ENCODE measurements at places on chromosomes 16 and 17. TPM values are rescaled to one million over a fixed set of nuclear protein-coding genes. Genes with fewer than 3 reads are reported as not detected.
A peak's percentile ranks its signal among the peaks of the same experiment; 100 is the strongest.

CMTM3 gene
- total RNA-seq, result 19.3 TPM

KRT13 gene
- total RNA-seq, result not detected

ASPA gene
- 16.2 TPM for total RNA-seq

GAS2L2 gene
- 1.2 TPM for total RNA-seq

EFNB3 gene
- total RNA-seq, result not detected

MILR1 gene
- 3.1 TPM for total RNA-seq

SERPINF2 gene
- total RNA-seq, result 6.3 TPM

PIP4K2B gene
- 79.0 TPM for total RNA-seq

KRTAP1-5 gene
- total RNA-seq, result not detected

IL34 gene
- total RNA-seq, result 49.6 TPM

- DNase-seq, result no peak
- H3K4me3 ChIP-seq, result no peak overlapping the region
- no peaks in the 10 kb centered on the region for H3K4me1 ChIP-seq
- H3K27ac ChIP-seq, result no peak overlapping the region
Measured at GRCh38 chr16:89024546-89025060, 47.6 kb upstream of the CBFA2T3 start.

GRCh38 chr16:68227850-68228553 is 7.9 kb downstream of the ESRP2 start:
- H3K4me1 ChIP-seq, result peaks cover 26% of the 10 kb centered on the region
- no peaks in the 10 kb centered on the region for H3K27me3 ChIP-seq
- H3K4me3 ChIP-seq, result no peak overlapping the region

GRCh38 chr17:50209472-50210239 is 8.2 kb upstream of the COL1A1 start:
- no peaks in the 10 kb centered on the region for H3K36me3 ChIP-seq
- peak; percentile 83 for DNase-seq
- H3K27me3 ChIP-seq, result no peaks in the 10 kb centered on the region

- H3K36me3 ChIP-seq, result no peaks in the 10 kb centered on the region
- no peaks in the 10 kb centered on the region for H3K4me1 ChIP-seq
- no peak overlapping the region for H3K27ac ChIP-seq
- no peaks in the 10 kb centered on the region for H3K27me3 ChIP-seq
- H3K4me3 ChIP-seq, result no peak overlapping the region
Measured at GRCh38 chr17:69067274-69068047, 6.7 kb upstream of the ABCA9 start.

GRCh38 chr17:20299013-20299412 is 168.3 kb downstream of the LGALS9B start:
- DNase-seq, result no peak
- no peaks in the 10 kb centered on the region for H3K36me3 ChIP-seq
- H3K27me3 ChIP-seq, result no peaks in the 10 kb centered on the region
- no peak overlapping the region for H3K4me3 ChIP-seq

- no peaks in the 10 kb centered on the region for H3K27me3 ChIP-seq
- no peak overlapping the region for H3K27ac ChIP-seq
- peaks cover 46% of the 10 kb centered on the region for H3K36me3 ChIP-seq
- H3K4me1 ChIP-seq, result no peaks in the 10 kb centered on the region
Measured at GRCh38 chr17:80389011-80389995, 25.7 kb upstream of the ENDOV start.

- no peak within 1 kb of the TSS for H3K4me3 ChIP-seq
- H3K27me3 ChIP-seq, result peaks cover 72% of the 10 kb centered on the region
- H3K27ac ChIP-seq, result no peak within 1 kb of the TSS
- no peak for DNase-seq
- H3K36me3 ChIP-seq, result no peaks in the 10 kb centered on the region
Measured at GRCh38 chr16:2787406-2787805, at the start of gene PRSS33. Gene PRSS33 (minus strand): TSS chr16:2787560. CDS start chr16:2786547, 1,013 bp downstream.

DNA sequence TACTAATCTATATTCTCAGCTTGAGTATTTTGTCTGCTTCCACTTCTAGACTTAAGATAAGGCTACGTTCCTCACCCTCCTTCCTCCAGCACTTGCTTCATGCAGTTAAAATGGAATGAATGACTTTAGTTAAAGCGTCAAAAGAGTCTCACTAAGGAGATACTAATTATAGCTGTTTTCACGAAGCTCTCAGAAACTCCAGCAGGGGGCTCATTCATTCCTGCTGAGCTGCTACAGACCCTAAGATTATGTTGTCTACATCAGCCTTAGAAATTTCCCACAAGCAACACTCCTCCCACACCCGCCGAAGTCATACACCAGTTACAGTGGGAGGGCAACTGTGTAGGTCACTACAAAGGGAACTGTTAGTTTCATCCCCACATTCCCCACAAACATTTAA is 57.0 kb upstream of the KIFC3 start:
- no peak overlapping the region for H3K4me3 ChIP-seq
- H3K27ac ChIP-seq, result peak overlapping the region; percentile 0
- H3K4me1 ChIP-seq, result no peaks in the 10 kb centered on the region
- H3K36me3 ChIP-seq, result no peaks in the 10 kb centered on the region
- no peak for DNase-seq

GRCh38 chr16:89484923-89485679 is 5.3 kb downstream of the ANKRD11 start:
- DNase-seq, result no peak
- no peaks in the 10 kb centered on the region for H3K36me3 ChIP-seq
- H3K4me1 ChIP-seq, result peaks cover 76% of the 10 kb centered on the region
- H3K27ac ChIP-seq, result no peak overlapping the region

GRCh38 chr17:245611-246010 is 64.2 kb upstream of the DOC2B start:
- no peaks in the 10 kb centered on the region for H3K4me1 ChIP-seq
- DNase-seq, result no peak
- no peak overlapping the region for H3K4me3 ChIP-seq
- H3K36me3 ChIP-seq, result no peaks in the 10 kb centered on the region
- no peaks in the 10 kb centered on the region for H3K27me3 ChIP-seq

- no peaks in the 10 kb centered on the region for H3K36me3 ChIP-seq
- no peak for DNase-seq
- H3K27ac ChIP-seq, result no peak overlapping the region
- H3K4me3 ChIP-seq, result no peak overlapping the region
Measured at GRCh38 chr17:2814481-2815341, 18.5 kb downstream of the RAP1GAP2 start.

- no peak overlapping the region for H3K4me3 ChIP-seq
- no peaks in the 10 kb centered on the region for H3K4me1 ChIP-seq
- H3K36me3 ChIP-seq, result no peaks in the 10 kb centered on the region
- no peak for DNase-seq
- H3K27me3 ChIP-seq, result no peaks in the 10 kb centered on the region
- no peak overlapping the region for H3K27ac ChIP-seq
Measured at GRCh38 chr16:26078716-26079355, 387.1 kb downstream of the HS3ST4 start.

- no peak overlapping the region for H3K4me3 ChIP-seq
- no peaks in the 10 kb centered on the region for H3K4me1 ChIP-seq
- H3K36me3 ChIP-seq, result no peaks in the 10 kb centered on the region
- H3K27ac ChIP-seq, result no peak overlapping the region
Measured at GRCh38 chr16:86391486-86391885, 118.8 kb upstream of the FOXF1 start.

- no peak for DNase-seq
- no peak overlapping the region for H3K4me3 ChIP-seq
- no peaks in the 10 kb centered on the region for H3K27me3 ChIP-seq
- no peaks in the 10 kb centered on the region for H3K36me3 ChIP-seq
- H3K27ac ChIP-seq, result no peak overlapping the region
Measured at GRCh38 chr16:66020046-66020445, 346.4 kb upstream of the CDH5 start.

GRCh38 chr17:49928837-49929475 is 40.0 kb upstream of the DLX4 start:
- no peak for DNase-seq
- peaks cover 63% of the 10 kb centered on the region for H3K27me3 ChIP-seq
- no peaks in the 10 kb centered on the region for H3K4me1 ChIP-seq
- H3K36me3 ChIP-seq, result no peaks in the 10 kb centered on the region

DNA sequence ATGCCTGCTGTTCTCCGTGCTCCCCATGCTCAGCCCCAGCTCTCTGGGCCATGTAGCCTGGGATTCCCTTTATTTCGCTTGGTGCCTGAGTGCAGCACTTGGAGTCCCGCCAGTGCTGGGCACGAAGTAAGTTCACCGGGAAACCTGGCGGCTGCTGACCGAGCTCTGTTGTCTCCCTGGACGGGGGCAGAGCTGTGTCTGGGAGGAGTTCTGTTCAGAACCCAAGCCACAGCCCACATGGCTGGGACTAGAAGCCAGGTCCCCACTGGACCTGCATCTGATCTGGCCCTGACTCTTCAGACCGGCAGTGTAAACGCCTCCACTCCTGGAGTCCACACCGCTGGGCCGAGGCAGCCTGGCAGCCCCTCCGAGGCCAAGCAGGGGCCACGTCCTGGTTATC is 37.5 kb upstream of the CIBAR2 start:
- no peak overlapping the region for H3K27ac ChIP-seq
- no peak for DNase-seq
- no peak overlapping the region for H3K4me3 ChIP-seq
- H3K36me3 ChIP-seq, result no peaks in the 10 kb centered on the region

- H3K27me3 ChIP-seq, result no peaks in the 10 kb centered on the region
- no peak overlapping the region for H3K4me3 ChIP-seq
- DNase-seq, result no peak
- no peaks in the 10 kb centered on the region for H3K4me1 ChIP-seq
- H3K36me3 ChIP-seq, result peaks cover 68% of the 10 kb centered on the region
- no peak overlapping the region for H3K27ac ChIP-seq
Measured at GRCh38 chr16:84989749-84990620, 21.4 kb downstream of the ZDHHC7 start.

GRCh38 chr16:53809088-53809932 is 105.4 kb downstream of the FTO start:
- H3K4me1 ChIP-seq, result peaks cover 34% of the 10 kb centered on the region
- H3K27ac ChIP-seq, result no peak overlapping the region
- H3K4me3 ChIP-seq, result no peak overlapping the region
- H3K36me3 ChIP-seq, result peaks cover 36% of the 10 kb centered on the region
- no peak for DNase-seq
- H3K27me3 ChIP-seq, result no peaks in the 10 kb centered on the region

- no peak for DNase-seq
- H3K4me1 ChIP-seq, result no peaks in the 10 kb centered on the region
- H3K27ac ChIP-seq, result no peak overlapping the region
- no peaks in the 10 kb centered on the region for H3K27me3 ChIP-seq
- H3K36me3 ChIP-seq, result no peaks in the 10 kb centered on the region
- H3K4me3 ChIP-seq, result no peak overlapping the region
Measured at GRCh38 chr16:76835339-76835738, 355.7 kb upstream of the MON1B start.

- no peaks in the 10 kb centered on the region for H3K27me3 ChIP-seq
- no peak for DNase-seq
- H3K4me1 ChIP-seq, result peaks cover 4% of the 10 kb centered on the region
- no peak overlapping the region for H3K27ac ChIP-seq
- no peak overlapping the region for H3K4me3 ChIP-seq
Measured at GRCh38 chr16:58654560-58655214, 25.1 kb upstream of the CNOT1 start.

Data from tibial nerve (tissue), 4 donors.